ENCODE measurements at places on chromosomes 3 and 15.

- no peak for DNase-seq
Measured at GRCh38 chr15:38455092-38455491, 1.2 kb downstream of the FAM98B start.

- no peak for DNase-seq
Measured at GRCh38 chr15:44011238-44011854, 183.7 kb downstream of the FRMD5 start.

DNA sequence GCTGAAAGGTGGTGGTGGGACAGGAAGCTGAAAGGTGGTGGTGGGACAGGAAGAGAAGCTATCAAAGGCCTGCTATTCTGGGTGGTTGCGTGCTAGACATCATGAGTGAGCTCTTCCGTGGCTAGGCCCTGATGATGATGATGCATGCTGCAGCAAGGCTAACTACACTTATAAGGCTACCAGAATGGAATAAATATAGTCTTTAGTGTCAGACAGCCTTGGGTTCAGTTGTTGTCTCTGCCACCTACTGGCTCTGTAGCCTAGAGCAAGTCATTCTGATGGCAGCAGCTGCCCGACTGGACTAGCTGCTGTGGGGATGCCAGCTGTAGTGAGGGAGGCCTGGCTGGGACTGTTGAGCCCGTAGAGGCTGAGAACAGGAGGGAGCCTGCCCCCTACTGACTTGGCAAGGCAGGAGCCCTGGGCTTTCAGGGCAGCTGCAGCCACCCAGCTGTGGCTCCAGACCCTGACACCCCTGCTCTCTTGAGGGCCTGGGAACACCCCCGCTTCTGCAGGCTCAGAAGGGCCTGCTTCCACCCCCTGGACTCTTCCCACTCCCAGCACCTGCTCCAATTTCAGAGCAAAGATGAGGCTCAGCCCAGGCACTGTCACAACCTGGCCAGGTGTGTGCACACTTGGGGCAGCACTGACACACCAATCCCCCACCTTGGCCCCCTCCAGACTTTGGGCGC lies 21.4 kb upstream of the ZBED2 start:
- DNase-seq: no peak

GRCh38 chr3:17910922-17911321 lies 168.5 kb upstream of the TBC1D5 start:
- DNase-seq: no peak
